ENCODE measurements at places on chromosomes 12 and 14.

GRCh38 chr14:86723254-86723624 lies 1193.3 kb downstream of the FLRT2 start:
- no peak for DNase-seq

GRCh38 chr12:74119811-74120362 lies 417.7 kb upstream of the ATXN7L3B start:
- DNase-seq: no peak

- DNase-seq: no peak
Observed at GRCh38 chr14:68089146-68089731, 269.7 kb downstream of the RAD51B start.

DNA sequence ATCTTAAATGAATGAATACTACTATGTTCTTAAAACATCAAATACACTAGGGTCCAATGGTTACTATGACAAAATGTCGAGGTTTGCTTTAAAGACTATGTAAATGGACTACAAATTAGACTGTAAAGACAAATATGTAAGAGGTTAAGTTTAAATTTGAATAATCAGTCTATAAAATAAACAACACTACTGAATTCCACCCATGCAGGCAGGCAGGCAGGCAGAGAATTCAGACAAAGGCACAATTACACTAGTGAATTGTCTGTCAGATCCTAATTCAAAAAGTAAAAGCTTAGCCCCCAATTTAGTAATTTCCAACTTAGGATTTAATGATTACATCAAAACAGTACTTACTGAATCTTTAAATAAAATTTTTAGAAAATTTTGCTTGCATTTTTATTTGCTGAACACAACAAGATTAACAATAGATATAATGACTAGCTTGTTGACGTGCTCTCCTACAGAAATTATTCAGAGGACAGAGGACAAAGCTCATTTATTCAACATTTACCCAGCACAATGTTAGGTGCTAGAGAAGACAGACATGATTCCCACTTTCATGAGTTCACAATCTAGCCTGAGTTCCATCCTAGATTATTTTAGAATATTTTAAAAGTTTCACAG lies 97.4 kb downstream of the CDK17 start:
- DNase-seq: no peak

- no peak for DNase-seq
Observed at GRCh38 chr12:107900588-107900987, 126.1 kb downstream of the ASCL4 start.

- no peak for DNase-seq
Observed at GRCh38 chr14:102085948-102086708, 716 bp downstream of the HSP90AA1 start.

Measured in stimulated activated CD4-positive, alpha-beta T cell treated with anti-CD3 and anti-CD28 coated beads, Interleukin-1b, Interleukin-23, amount 100 ng/mL, for 24 hours (primary cell).